Liver (tissue), 10 donors: ENCODE measurements at places on chromosomes 11 and 22. TPM values are rescaled to one million over a fixed set of nuclear protein-coding genes. Genes with fewer than 3 reads are reported as not detected.

The TPBGL gene
- not detected for total RNA-seq

The NRIP3 gene
- total RNA-seq = under 0.01 TPM

The MPZL2 gene
- 17.2 TPM for total RNA-seq

The NEFH gene
- total RNA-seq = 1.6 TPM

The CD3G gene
- 0.84 TPM for total RNA-seq

The SLC1A2 gene
- total RNA-seq = 6.4 TPM

The JHY gene
- 0.25 TPM for total RNA-seq

The CRYBB3 gene
- total RNA-seq = not detected

The ACR gene
- total RNA-seq = 0.17 TPM

The MS4A7 gene
- 50.0 TPM for total RNA-seq

The ROM1 gene
- 0.84 TPM for total RNA-seq

The MAP6 gene
- 0.25 TPM for total RNA-seq

The OR5A1 gene
- total RNA-seq = not detected

The SPDYC gene
- 0.08 TPM for total RNA-seq

The USH1C gene
- total RNA-seq = 1.2 TPM

The PGA5 gene
- total RNA-seq = 1.7 TPM

The SHANK3 gene
- total RNA-seq = 5.1 TPM

The LIPT2 gene
- 5.0 TPM for total RNA-seq

The CRKL gene
- 30.0 TPM for total RNA-seq

The B4GALNT4 gene
- total RNA-seq = 0.42 TPM

The H19 gene
- total RNA-seq = 238 TPM

The ATG2A gene
- total RNA-seq = 18.3 TPM

The OR8H2 gene
- total RNA-seq = not detected

The GLYAT gene
- total RNA-seq = 142 TPM

The BRD1 gene
- 20.7 TPM for total RNA-seq

The SAA2 gene
- 27,037 TPM for total RNA-seq

The CCDC34 gene
- total RNA-seq = 10.5 TPM

The CREB3L1 gene
- total RNA-seq = 0.17 TPM

The OR6A2 gene
- total RNA-seq = 0.08 TPM

The GAB4 gene
- total RNA-seq = not detected

The AQP11 gene
- total RNA-seq = 9.7 TPM

The CCDC88B gene
- 4.9 TPM for total RNA-seq

The NUP50 gene
- total RNA-seq = 48.2 TPM

The LMO1 gene
- total RNA-seq = not detected

The HOATZ gene
- total RNA-seq = not detected

The HMGXB4 gene
- total RNA-seq = 9.9 TPM

The ZFP91 gene
- 27.8 TPM for total RNA-seq

The FAT3 gene
- 1.3 TPM for total RNA-seq

The OVOL1 gene
- 0.05 TPM for total RNA-seq

The MUC5AC gene
- not detected for total RNA-seq

The STX5 gene
- total RNA-seq = 34.1 TPM

The RFPL2 gene
- total RNA-seq = 0.98 TPM

The GRIA4 gene
- total RNA-seq = not detected

The WNT7B gene
- total RNA-seq = 0.28 TPM

The LDHAL6A gene
- not detected for total RNA-seq

The SAA4 gene
- 792 TPM for total RNA-seq
